ENCODE measurements at places on chromosomes 7 and 10.

DNA sequence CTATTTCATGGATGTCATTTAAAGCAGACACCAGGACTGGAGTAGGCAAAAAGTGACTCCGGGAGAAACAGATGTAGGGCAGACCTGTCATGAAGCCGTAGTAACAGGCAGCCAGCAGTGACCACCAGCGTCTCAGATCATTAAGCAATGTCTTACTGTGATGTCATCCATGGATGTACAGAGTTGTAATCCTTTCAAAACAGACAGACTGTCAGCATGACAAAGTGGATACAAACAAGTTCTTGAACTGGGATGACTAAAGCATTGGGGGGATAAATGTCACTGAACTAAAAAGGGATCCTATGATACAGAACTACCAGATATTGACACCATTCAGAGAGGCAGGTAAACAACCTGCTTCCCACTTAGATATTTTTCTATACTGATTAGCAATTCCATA is 675.5 kb downstream of the PARD3 start:
- no peak for DNase-seq

DNA sequence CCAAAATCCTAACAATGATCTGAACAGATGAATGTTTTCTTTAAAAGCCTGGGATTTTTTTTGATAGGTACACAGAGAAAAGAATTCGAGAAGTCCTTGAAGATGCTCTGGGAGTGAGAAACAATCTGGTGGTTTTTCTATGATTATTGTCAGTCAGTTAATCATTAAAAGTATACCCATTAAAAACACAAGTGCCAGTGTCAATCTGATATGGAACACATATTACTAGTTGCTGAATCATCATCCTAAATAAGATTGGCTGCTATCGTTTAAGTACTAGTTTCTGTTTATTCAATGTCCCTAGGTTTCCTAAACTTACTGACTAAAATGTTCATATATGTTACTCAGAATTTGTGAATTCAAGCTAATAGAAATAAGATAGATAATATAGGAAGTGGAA is 16.1 kb downstream of the COL28A1 start:
- no peak for DNase-seq

DNA sequence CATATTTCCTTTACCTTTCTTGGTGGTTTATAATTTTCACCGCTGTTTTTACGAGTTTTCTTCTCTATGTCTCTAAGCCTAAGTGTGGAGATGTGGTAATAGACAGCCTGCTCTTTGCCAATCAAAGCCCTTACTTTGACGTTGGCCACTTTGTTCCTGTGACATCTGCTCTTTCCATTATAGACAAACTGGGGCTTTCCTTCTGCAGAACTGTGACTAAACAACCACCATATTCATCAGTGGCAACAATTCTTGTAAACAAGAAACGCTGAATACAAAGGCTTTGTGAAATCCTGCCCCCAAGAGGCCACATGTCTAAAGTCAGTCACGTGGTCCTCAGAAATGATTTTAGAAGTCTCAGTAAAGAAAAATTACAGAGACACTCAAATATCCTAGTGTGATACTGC is 59.6 kb upstream of the CAPZA2 start:
- DNase-seq = no peak

DNA sequence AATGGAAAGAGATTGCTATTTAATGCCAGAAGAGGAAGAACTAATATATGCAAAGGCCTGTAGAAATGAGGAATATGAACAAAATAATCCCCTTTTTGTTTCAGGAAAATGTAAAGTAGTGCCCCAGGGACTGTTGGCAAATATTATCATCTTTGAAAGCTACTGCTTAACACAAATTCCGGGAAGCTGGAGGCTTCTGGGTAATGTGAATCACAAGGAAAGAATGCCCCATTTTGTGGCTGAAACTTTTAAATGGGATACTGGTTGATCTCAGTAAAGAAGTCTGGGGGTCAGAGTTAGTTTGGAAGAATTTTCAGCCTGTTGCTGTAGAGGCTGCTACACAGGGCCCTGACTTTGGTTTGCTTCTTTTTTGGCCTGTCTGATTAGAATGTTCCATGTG is 141.0 kb downstream of the PTEN start:
- DNase-seq = no peak

DNA sequence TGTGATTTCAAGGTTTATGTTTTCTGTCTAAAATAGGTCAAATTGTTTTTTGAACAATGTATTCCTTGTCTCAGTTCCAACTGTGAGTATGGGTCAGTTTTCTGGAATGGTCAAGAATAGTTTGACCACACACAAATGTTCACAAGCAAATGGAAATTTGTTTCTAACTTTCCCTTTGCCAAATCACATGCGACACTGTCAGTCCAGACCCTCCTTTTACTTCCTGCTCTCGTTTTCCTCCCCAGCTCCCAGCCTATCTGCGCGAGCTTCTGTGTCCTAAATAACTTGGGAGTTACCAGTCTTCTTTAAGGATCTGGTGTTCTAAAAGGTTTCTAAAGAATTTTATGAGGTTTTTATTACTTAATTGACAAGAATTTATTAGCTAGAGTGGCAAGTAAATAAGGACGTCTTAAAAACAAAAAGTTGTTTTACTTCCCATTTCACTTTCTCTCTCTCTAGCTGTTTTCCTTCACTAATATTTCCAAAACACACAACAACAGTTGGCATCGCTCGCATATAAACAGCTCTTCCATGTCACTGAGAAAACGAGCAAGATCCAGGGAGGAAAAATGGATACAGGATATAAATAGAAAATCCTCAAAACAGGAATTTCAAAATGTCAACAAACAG is 266.1 kb upstream of the KLF6 start:
- DNase-seq = no peak

GRCh38 chr7:71868797-71869196 is 543.3 kb downstream of the CALN1 start:
- DNase-seq = no peak

DNA sequence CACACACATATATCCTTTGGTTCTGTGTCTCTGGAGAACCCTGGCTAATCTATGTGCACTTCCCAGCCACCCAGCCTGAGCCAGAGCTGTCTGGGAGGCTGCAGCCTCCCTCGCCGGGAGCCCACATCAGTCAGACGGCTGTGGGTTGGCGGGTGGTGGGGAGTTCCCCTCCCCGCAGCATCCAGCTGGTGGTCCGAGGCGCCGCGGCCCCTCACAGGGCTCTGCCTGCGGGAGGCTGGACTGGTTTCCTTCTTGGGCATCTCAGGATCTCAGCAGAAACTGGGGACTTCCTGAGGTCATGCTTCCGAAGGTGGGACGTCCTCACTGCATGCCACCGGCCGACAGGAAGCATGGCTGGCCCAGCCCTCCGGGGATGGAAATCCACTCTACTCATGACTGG is 22.0 kb upstream of the PSMG3 start:
- DNase-seq = no peak

DNA sequence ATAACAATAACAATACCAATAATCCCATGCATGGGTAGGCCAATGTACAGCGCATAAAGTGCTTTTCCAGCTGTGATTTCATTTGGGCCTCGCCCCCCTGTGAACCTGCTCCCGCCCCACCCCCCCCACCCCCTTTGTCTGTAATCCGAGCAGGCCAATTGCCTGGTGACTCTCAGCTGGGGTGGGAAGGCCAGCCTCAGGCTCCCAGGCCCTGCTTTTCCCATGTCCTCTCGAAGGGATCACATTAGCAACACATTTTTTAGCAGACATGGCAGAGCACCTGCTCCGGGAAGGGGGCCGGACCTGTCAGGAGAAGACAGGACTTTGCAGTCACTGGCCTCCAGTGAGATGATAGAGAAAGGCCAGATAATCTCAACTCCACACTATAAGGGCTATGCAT is 439.3 kb downstream of the RPS24 start:
- DNase-seq = no peak

GRCh38 chr7:1320616-1321240 is 88.1 kb downstream of the UNCX start:
- no peak for DNase-seq

DNA sequence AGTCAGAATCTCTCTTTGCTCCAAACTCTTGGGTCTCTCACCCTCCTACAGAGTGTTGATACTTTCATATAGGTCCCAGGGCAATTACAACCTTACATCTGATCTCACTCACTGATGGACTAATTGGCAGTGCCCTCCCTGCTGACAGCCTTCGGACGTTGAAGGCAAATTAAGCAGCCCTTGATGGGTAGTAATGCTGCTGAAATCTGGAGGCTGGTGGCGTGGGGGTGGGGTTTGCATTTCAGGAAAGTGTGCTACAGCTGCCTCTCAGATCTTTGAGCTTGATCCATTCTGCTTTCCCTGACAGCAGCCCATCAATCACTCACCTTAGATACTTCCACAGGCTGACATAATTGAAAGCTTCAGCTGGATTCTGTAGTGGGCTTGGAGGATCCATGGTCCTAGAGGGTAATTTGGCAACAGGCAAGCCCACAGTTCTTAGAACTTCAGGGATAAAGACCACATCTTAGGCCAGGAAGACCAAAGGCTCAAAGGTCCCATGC is 349.1 kb upstream of the PODXL start:
- DNase-seq = no peak

GRCh38 chr7:72336382-72336631 is 75.8 kb downstream of the CALN1 start:
- DNase-seq = no peak

GRCh38 chr7:48971173-48971572 is 46.8 kb downstream of the CDC14C start:
- DNase-seq = no peak

GRCh38 chr10:19713800-19714525 is 102.3 kb upstream of the PLXDC2 start:
- DNase-seq = no peak

- DNase-seq = no peak
These were observed 78.4 kb downstream of the NXPH1 start for GRCh38 chr7:8511855-8512254.

- DNase-seq = no peak
These were observed 48.5 kb upstream of the TMEM106B start for GRCh38 chr7:12162415-12163113.

DNA sequence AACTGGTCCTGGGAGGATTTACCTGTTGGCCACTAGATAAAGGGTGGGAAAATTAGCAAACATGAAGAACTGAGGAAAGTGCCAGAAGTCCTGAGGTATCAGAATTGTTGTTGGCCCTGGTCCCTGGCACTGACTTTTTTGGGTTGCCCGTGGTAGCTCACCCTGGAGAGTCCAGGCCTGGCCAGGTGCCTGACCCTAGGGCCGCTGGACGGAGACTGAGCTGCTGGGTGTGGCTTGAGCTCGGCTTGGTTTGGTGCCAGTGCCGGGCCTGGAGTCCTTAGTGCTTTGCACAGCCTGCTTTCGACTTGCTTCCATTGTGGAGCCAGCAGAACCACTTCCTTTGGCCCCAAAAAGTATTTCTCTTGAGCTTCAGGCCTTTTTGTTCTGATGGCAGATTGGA is 12.9 kb downstream of the MDH2 start:
- DNase-seq = no peak

GRCh38 chr10:106947643-106948042 is 216.9 kb downstream of the SORCS1 start:
- no peak for DNase-seq

GRCh38 chr7:96211954-96212353 is 109.9 kb downstream of the SLC25A13 start:
- no peak for DNase-seq

DNA sequence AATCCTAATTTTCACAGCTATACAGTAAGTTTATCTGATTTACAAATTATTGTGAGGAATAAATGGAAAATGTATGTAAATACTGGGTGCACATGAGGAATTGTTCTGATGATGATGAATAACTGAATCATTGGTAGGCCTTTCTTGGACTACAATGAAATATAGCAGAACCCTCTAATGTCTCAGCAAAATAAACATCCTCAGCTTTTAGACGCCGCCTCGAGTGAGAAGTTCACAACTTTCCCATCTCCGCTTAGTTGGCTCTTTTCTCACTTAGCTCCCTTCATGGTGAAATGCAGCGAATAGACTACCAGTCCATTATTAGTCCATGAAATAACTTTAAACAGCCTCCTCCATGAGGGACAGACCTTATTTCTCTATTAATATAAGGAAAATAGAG is 182.3 kb downstream of the BICC1 start:
- no peak for DNase-seq

GRCh38 chr7:157495594-157495993 is 158.8 kb downstream of the DNAJB6 start:
- no peak for DNase-seq

GRCh38 chr10:124655191-124656112 is 88.7 kb downstream of the FAM53B start:
- DNase-seq = no peak

- DNase-seq = no peak
These were observed 109.1 kb downstream of the ARL4A start for GRCh38 chr7:12796397-12797127.

GRCh38 chr7:150340024-150340749 is 1.2 kb downstream of the RARRES2 start:
- no peak for DNase-seq

DNA sequence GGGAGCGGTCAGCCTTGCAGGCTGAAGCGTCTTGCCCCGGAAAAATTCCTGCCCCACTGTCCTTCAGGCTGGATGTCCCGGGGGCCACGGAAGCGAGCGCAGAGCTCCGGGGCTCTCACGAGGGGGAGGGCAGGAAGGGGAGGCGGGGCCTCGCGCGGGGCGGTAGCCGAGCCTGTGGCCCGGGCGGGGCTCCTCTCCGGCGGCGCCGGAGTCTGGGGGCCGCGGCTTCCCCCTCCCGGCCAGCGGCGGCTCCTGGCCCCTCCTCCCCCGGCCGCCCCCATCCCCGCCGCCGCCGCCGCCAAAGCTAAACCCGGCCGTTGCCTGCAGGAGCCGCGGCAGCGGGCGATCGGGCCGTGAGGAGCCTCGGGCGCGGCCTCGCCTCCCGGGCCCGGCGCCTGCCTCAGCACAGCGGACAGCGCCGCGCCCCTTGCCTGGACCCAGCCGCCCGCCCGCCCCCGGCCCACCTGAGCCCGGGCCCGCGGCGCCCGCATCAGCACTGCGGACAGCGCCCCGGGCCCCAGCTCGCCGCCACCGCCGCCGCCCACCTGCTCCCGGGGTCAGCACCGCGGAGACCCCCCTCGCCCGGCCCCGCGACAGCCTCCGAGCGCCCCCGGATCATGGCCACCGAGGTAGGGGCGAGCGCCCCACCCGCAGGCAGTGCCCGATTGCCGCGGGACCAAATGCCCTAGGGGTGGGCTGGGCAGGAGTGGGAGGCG is at the start of gene GOLGA7B:
TSS of gene GOLGA7B (plus strand) at position 157 of the 716 bp plus-strand sequence. CDS start at position 618, 461 bp downstream.
- DNase-seq = no peak

DNA sequence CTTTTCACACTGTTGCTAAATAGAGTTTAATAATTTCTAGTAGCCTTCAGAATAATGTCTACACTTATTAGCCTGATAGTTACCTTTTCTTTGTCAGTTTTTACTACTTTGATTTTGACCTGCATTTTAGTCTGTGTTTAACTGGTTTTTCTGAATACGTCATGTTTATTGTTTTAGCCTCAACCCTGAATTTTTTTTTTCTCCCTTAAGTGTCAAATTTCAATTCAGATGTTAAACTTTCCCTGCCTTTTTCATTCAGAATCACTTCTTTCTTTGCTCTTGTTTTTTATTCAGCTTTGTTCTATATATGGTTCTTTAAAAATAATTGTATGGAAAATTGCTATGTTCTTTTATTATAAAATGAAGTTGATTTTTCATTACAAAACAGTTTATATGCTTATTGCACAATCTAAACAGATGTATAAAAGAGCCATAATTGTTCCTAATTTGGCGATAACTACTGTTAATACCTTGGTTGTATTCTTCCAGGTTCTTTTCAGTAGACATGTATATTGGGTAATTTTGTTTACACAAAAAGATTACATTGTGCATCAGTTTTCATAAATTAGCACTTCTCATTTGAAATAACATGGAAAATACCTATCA is 159.7 kb downstream of the ADK start:
- no peak for DNase-seq

- no peak for DNase-seq
These were observed 217.0 kb upstream of the CTBP2 start for GRCh38 chr10:125377368-125377767.

All from cortex of kidney (tissue), 1 donor.